Lung microvascular endothelial cell (primary cell): ENCODE measurements at places on chromosomes 16 and 17.

- peak; percentile 26 for DNase-seq
Measured at GRCh38 chr17:81916234-81917001, 1.6 kb downstream of the SIRT7 start.

DNA sequence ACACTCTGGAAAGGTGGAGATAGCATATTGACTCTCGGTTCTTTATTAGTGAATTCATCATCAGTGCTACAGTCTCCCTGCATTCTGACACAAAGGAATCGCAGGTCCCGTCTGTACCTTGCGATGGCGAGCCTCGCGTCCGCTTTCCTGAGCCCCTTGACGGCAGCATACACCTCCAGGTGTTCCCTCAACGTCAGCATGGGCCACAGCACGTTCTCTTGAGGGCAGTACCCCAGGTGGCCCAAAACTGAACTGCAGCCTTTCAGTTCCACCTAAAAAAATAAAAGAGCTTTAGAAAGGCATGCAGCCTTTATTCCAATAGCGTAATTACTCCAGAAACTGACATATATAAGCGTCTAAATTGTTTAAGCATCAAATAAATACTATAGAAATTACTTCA lies 24.2 kb upstream of the ABCA9 start:
- DNase-seq, result no peak

- no peak for DNase-seq
Measured at GRCh38 chr17:31401456-31402254, 10.2 kb downstream of the RAB11FIP4 start.

- DNase-seq, result no peak
Measured at GRCh38 chr16:81570151-81570846, 125.7 kb downstream of the CMIP start.
